ENCODE measurements at places on chromosomes 1 and 21. TPM values are rescaled to one million over a fixed set of nuclear protein-coding genes. Genes with fewer than 3 reads are reported as not detected.

Gene TNFAIP8L2
- not detected for total RNA-seq

Gene HTR6
- not detected for total RNA-seq

Gene CTNNBIP1
- total RNA-seq: 30.6 TPM

Gene ABCG1
- total RNA-seq: not detected

Gene NUDT4B
- total RNA-seq: 28.4 TPM

Gene DIRAS3
- total RNA-seq: not detected

Gene GJA9
- not detected for total RNA-seq

Gene HSD3B1
- total RNA-seq: not detected

Gene MARK1
- total RNA-seq: 3.7 TPM

Gene A3GALT2
- not detected for total RNA-seq

Gene CMPK1
- 137 TPM for total RNA-seq

Gene OR6K3
- total RNA-seq: not detected

Gene IFNLR1
- total RNA-seq: 11.7 TPM

Gene ARHGEF10L
- total RNA-seq: 3.3 TPM

Gene PAFAH2
- 8.4 TPM for total RNA-seq

Gene TCEA3
- 1.7 TPM for total RNA-seq

Gene DYNLT4
- total RNA-seq: 0.88 TPM

Gene AKR7A3
- total RNA-seq: 0.84 TPM
